Foreskin fibroblast (primary cell): ENCODE measurements at places on chromosomes 3 and 15.

- no peak for DNase-seq
Measured at GRCh38 chr3:193389335-193389734, 10.8 kb upstream of the ATP13A5 start.

- DNase-seq: no peak
Measured at GRCh38 chr3:45599424-45599886, 4.9 kb downstream of the LIMD1 start.

GRCh38 chr15:62618432-62618831 is 424.1 kb upstream of the TPM1 start:
- DNase-seq: peak; percentile 84

DNA sequence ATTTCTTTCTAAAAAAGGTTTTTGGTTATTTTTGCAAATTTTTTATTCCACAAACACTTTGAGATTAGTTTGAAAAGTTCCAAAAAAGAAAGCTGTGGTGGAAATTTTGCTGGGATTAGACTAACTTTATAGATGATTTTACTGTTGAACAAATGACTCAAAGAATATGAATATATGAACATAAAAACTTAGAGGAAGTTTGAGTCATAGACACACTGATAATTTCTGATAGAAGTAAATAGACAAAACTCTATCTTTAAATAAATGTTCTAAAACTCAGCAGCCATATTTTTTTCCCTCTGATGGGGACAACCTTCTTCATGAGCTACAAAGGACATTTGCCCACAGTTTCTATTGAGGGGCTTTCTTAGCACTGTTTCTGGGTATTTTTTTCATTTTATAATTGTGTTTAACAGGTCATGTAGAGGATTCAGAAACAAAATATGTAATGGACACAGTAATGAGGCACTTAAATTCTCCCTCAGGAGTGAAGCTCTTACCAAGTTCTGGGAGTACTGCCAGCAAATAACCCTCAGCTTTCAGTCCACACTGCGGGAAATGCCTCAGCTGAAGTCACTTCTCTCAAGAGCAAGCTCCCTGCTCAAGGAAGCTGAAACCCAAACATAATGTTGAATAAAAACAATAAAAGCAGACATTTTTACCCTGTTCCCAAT is 157.6 kb downstream of the NFKBIZ start:
- peak; percentile 88 for DNase-seq

- no peak for DNase-seq
Measured at GRCh38 chr3:180932819-180933218, 20.3 kb downstream of the FXR1 start.
